Psoas muscle (tissue), 8 donors: ENCODE measurements at places on chromosomes 1 and 21. TPM values are rescaled to one million over a fixed set of nuclear protein-coding genes. Genes with fewer than 3 reads are reported as not detected.

The LAMC1 gene
- 74.0 TPM for total RNA-seq

The OPRD1 gene
- 0.07 TPM for total RNA-seq

The LENEP gene
- total RNA-seq, result not detected

GRCh38 chr1:20166051-20166450 is 19.8 kb upstream of the UBXN10 start:
- no peaks in the 10 kb centered on the region for H3K36me3 ChIP-seq
- no peak overlapping the region for H3K27ac ChIP-seq
- no peaks in the 10 kb centered on the region for H3K27me3 ChIP-seq
- H3K4me3 ChIP-seq, result no peak overlapping the region
- DNase-seq, result no peak

GRCh38 chr1:158003406-158003800 is 10.0 kb downstream of the KIRREL1 start:
- peaks cover 3% of the 10 kb centered on the region for H3K4me1 ChIP-seq
- H3K27me3 ChIP-seq, result no peaks in the 10 kb centered on the region
- DNase-seq, result no peak
- peak overlapping the region; percentile 20 for H3K27ac ChIP-seq
- H3K4me3 ChIP-seq, result no peak overlapping the region

DNA sequence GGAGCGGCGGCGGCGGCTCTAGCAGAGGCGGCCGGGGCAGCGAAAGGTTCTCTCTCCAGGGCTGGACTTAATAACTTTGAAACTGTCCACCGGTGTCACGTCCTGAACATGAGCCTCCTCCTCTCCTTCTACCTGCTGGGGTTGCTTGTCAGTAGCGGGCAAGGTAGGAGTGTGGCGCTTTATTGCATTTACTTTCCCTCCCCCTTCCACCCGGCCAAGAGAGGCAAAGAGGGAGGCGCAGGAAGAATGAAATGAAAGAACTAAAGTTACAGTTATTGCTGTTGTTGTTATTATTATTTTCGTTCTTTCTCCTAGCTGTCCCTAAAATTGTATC is 214 bp downstream of the NCAM2 start:
- peaks cover 9% of the 10 kb centered on the region for H3K27me3 ChIP-seq
- H3K4me1 ChIP-seq, result no peaks in the 10 kb centered on the region
- no peak overlapping the region for H3K27ac ChIP-seq
- DNase-seq, result no peak
- peak overlapping the region; percentile 67 for H3K4me3 ChIP-seq
- no peaks in the 10 kb centered on the region for H3K36me3 ChIP-seq

The PIGK gene
- 10.2 TPM for total RNA-seq

The EPHA8 gene
- total RNA-seq, result not detected

DNA sequence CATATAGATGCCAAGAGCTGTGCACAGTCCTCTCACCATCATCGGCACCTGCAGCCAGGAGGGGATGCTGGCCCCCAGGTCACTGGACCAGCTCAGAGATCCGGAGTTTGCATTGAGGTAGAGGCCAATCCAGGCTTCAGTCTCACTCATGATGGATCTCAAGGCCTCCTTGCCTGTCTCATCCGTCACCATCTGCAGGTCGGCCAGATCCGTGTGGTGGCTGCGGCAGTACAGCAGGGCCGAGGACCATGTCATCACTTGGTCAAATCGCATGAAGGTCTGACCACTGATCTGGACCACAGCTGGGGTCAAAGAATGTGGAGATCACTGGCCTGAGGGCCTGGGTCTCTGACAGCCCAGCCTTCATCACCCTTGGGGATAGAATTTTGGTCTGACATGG is 6.6 kb downstream of the CLEC20A start:
- peaks cover 4% of the 10 kb centered on the region for H3K4me1 ChIP-seq
- H3K36me3 ChIP-seq, result no peaks in the 10 kb centered on the region
- H3K4me3 ChIP-seq, result no peak overlapping the region
- H3K27ac ChIP-seq, result no peak overlapping the region
- DNase-seq, result no peak

DNA sequence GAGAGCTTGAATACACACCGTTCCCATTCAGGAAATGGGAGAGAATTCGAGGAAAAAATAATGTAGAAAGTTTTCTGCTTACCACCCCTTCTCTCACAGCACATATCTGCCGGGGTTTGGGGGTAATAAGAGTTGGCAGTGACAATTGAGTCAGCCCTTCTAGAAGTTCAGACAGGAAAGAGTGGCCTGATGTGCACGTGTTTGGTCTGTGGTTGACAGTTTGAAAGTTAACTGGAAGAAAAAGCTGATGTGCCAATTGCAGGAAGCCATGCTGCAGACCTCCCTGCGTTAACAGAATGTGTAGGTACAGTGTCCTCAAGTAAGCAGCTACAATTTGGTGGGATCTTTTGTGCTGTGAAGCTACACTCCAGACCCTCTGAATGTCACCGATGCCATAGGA is 50.9 kb downstream of the DHX9 start:
- H3K27ac ChIP-seq, result no peak overlapping the region
- no peaks in the 10 kb centered on the region for H3K4me1 ChIP-seq
- DNase-seq, result no peak
- H3K36me3 ChIP-seq, result peaks cover 42% of the 10 kb centered on the region
- H3K4me3 ChIP-seq, result no peak overlapping the region
- H3K27me3 ChIP-seq, result no peaks in the 10 kb centered on the region

The BMP8B gene
- 0.15 TPM for total RNA-seq

The WNT2B gene
- total RNA-seq, result 0.32 TPM

DNA sequence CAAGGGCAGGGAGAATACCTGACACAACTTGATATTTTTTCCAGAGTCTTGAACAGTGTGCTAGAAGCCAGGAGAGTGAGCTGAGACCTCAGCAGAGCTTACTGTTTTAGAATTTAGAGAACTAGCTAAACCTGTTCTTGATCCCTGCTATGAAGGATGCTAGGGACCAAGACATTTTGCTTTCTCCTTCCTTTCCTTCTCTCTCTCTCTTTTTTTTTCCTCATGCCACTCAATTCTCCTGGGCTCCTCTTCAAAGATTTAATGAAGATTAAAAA is 99.0 kb downstream of the NGF start:
- no peaks in the 10 kb centered on the region for H3K36me3 ChIP-seq
- DNase-seq, result no peak
- H3K27me3 ChIP-seq, result no peaks in the 10 kb centered on the region
- no peaks in the 10 kb centered on the region for H3K4me1 ChIP-seq
- no peak overlapping the region for H3K27ac ChIP-seq
